Pulmonary artery endothelial cell (primary cell): ENCODE measurements at places on chromosomes 16 and 17. TPM values are rescaled to one million over a fixed set of nuclear protein-coding genes. Genes with fewer than 3 reads are reported as not detected.

Gene FOXJ1
- total RNA-seq, result not detected in 2 replicates

Gene LGALS9B
- not detected in 2 replicates for total RNA-seq

Gene NACA2
- total RNA-seq, result 0.18 TPM in 1 of 2 replicates, not detected in the other

Gene PMFBP1
- total RNA-seq, result 0.21 and 0.33 TPM in 2 replicates

Gene SKAP1
- total RNA-seq, result not detected in 2 replicates

Gene DOC2A
- total RNA-seq, result 0.26 and 0.49 TPM in 2 replicates

Gene SCGB1C2
- not detected in 2 replicates for total RNA-seq

Gene NFATC2IP
- total RNA-seq, result 20.5 and 27.5 TPM in 2 replicates

Gene SRL
- 0.07 and 0.11 TPM in 2 replicates for total RNA-seq

Gene RASD1
- 9.2 and 14.7 TPM in 2 replicates for total RNA-seq

DNA sequence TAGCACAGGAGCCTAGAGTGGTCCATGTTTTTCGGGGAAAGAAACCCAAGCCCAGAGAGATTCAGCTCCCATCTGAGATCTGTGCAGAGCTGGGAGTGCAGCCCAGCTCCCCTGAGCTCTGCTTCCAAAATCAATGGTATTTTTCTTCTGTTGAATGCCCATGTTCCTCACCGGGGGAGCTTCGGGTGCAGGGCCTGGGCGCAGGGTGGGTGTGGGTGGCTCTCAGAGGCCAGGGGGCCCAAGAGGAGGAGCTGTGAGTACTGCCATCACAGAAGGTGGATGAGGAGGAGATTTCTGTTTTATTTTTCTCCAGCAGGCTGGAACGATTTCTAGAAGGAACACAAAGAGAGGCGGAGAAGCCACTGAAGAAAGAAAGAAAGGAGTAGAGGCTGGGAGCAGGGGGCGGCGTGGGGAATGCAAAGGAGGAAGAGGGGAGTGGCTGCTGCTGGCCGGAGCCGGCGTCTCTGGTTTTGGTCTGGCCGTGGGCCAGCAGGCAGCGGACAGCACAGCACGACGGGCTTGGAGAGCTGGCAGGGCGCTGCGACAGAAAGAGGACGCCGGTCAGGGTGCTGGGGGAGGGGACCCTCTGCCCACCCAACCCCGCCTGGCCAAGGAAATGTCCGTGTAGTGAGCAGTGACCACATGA lies 76.2 kb upstream of the KSR1 start:
- DNase-seq, result no peak

DNA sequence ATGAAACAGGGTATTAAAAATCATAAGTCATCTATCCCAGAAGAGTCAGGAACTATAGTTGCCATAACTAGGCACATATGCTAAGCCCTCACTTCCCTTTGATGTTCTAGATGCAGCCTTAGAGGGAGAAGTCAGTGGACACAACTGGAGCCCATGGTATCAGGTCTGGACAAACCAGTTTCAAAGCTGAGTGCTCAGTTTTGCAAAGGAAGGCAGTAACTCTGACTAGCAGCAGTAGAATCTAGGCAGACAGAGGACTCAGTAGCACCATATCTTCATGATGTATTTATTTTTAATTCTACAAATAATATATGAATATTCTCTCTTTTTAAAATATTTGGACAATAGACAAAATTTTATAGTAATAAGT lies 11.7 kb upstream of the FAM20A start:
- no peak for DNase-seq

GRCh38 chr17:33962857-33963655 lies 292.0 kb upstream of the CCL2 start:
- DNase-seq, result no peak

- DNase-seq, result no peak
Observed at GRCh38 chr17:35416659-35417058, 15.6 kb downstream of the SLFN12 start.

DNA sequence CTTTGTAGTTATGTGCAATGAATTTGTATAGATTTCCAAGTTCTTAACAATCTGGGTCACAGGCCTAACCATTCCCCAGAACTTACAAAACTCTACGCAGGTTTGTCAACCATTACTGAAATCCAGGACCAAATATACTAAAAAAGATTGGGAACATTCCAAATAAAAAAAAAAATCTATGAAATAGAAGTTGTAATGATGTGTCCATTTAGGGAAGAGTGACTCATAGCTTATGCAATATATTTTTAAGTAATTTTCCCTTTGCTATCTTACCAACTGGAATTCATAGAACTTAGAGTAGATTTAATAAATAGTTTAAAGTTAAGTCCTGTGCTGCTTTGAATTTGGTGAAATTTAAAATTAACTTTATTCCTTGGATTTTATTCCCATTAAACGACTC lies 393.2 kb downstream of the PMP22 start:
- no peak for DNase-seq

DNA sequence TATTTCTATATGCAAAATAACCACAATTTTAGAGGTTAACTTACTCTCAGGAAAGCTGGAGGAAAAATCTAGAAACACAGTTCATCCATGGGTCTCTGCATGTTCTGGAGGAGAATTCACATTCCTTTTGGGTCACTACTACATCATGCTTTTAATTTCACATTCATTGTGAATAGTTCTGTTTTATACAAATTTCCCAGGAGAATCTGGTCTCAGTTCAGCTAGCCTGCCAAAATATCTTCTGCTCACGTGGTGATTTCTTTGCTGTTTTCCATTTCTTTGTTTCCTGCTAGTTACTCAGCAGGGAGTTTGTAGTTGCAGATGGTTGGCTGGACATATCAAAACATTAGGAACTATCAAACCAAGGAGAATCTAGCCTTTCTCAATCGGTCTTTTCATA lies at the start of gene ABCA9:
Gene ABCA9 (minus strand): TSS at position 106 of the 400 bp plus-strand sequence. CDS start 9,801 bp downstream, outside the sequence.
- peak; percentile 50 for DNase-seq

- no peak for DNase-seq
Observed at GRCh38 chr16:23342083-23342640, 40.1 kb downstream of the SCNN1B start.

GRCh38 chr16:25542306-25542705 lies 149.5 kb upstream of the HS3ST4 start:
- no peak for DNase-seq

GRCh38 chr16:87246269-87247065 lies 70.7 kb downstream of the C16orf95 start:
- DNase-seq, result no peak

DNA sequence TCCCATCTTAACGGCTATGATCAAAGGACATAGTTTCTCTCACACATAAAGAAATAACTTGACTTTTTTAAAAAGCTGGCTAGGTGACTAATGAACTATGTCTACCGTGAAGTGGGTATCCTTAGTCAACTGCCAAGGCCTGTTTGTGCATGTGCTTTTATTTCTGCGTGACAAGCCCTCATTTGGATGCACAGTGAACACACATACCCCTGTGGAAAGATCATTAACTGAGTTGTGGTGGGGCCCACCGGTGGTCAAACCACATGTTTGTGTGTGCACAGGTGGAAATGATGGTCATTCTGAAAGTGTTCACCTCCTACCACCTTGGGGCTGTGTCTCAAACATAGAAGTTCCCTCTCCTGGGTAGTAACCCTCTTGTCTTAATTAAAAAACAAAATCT lies 256.1 kb upstream of the SALL1 start:
- no peak for DNase-seq

GRCh38 chr16:24975428-24975889 lies 39.7 kb downstream of the ARHGAP17 start:
- DNase-seq, result no peak

- no peak for DNase-seq
Observed at GRCh38 chr17:14886200-14886739, 378.9 kb downstream of the PMP22 start.

- DNase-seq, result no peak
Observed at GRCh38 chr17:75551266-75551665, 25.8 kb downstream of the LLGL2 start.

GRCh38 chr17:1755252-1755826 lies 6.5 kb upstream of the SERPINF1 start:
- DNase-seq, result no peak

DNA sequence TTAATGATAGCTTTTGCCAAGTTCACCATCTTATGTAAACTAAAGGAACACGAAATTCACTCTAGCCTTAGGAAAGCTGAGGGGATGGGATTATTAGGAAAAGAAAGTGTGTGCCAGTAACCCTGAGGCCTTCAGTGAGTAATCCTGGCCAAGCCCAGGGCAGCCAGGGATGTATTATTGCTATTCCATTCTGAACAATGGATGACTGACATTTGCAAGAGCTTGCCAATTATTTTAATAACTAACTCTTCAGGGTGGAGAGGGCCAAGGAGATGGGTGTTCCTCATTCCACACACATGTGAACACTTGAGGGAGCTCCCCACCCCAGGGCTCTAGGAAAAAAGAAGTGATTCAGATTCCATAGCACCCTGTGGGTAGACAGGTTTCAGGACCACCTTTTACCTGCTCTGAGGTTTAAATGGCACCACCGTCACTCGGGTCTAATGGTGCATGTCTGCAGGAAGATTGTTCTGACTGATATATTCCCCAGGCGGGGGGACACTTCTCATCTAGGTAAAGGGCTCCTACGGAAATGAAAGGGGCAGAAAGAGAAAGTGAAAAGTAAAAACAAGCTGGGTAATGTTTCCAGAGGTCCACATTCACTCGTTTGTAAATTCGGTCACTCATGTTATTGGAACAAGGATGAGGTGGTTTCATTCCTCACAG lies 41.5 kb downstream of the TK2 start:
- DNase-seq, result no peak

- DNase-seq, result no peak
Observed at GRCh38 chr17:51730303-51731050, 428.0 kb downstream of the CA10 start.

DNA sequence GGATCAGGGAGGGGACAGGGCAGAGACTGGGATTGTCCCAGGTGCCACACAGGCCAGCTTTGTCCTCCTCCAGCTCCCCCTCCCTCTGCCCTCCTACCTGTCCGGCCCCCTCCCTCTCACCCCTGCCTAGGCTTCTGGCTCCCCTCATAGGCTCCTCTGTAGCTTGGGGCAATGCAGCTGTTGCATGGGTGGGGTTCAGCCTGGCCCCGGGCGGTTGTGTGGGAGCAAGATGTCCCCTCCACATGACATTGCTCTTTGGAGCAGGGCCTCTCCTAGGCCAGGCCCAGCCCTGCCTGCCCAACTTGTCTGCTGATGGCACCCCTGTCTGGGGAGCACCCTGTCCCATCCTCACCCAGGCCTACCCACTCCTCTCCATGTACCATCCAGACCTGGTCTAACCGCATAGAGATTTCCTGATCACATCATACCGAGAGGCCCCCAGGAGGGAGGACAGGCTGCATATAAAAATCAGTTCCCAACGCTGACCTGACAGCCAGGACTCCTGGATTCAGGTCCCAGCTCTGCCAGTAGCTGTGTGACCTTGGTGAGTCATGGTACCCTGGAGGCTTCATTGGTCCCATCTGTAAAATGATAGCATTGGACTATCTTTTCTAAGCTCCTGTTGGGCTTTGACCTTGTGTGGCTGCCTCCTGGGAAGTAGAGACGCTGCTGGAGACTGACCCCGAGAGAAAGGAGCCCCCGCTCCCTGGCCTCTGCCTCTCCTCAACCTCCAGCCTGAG lies 48.8 kb upstream of the DLX4 start:
- no peak for DNase-seq

DNA sequence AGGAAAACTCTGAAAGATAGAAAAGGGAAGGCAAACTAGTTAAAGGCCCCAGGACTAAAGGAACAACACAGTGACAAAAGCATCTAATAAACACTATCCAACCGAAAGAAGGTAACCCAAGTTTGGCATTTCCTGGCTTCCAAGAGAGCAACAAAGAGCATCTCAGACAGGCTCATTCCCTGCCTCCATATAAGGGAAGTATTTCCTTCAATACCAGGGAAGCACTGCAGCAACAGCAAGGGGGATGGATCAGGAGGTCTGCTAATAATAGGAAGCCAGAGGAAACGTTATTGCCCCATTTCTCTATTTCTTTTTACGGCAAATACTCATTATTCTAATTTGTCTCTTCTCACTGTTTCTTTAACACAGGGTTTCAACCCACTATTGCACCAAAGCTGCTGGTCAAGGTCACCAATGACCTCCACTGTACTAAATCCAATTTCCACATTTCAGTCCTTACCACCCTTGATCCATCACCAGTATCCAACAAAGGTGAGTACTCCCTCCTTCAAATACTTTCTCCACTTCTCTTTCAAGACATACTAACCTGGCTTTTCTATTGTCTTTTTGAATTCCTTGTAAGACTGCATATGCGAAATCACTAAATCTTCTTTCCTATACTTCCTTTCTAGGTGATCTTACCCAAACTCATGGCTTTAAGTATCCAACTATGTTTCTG lies 86.1 kb downstream of the KANSL1 start:
- DNase-seq, result no peak

DNA sequence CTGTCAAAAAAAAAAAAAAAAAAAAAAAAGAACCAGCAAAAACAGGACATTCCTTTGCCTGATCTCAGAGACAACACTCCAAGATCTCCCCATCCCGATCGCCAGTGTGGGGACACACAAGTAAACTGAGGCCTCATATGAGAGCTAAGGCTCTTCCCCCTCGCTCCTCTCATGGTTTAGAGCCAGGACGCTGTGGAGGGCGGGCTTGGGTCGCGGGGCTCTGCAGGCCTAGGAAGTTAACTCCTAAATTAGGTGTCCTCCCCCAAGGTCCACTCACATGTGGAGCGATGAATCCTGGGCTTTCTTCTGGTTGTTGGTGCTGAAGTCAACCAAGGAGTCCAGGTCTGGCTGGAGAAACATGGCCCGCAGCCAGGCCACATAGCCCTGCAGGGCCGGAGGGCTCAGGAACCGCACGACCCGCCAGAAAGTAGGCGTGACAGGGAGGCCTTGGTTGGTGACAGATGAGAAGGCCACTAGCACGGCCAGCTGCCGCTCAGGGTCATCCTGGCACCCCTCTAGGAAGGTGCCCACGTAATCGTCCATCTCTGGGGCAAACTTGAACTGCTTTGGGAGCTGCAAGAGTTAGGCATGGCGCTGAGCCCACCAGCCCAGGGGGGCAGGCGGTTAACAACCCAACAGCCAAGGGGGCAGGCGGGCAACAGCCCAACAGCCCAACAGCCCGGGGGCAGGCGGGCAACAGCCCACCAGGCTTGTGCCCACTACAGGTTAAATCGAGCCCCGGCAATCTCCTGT lies 5.2 kb downstream of the MYBBP1A start:
- DNase-seq, result no peak

DNA sequence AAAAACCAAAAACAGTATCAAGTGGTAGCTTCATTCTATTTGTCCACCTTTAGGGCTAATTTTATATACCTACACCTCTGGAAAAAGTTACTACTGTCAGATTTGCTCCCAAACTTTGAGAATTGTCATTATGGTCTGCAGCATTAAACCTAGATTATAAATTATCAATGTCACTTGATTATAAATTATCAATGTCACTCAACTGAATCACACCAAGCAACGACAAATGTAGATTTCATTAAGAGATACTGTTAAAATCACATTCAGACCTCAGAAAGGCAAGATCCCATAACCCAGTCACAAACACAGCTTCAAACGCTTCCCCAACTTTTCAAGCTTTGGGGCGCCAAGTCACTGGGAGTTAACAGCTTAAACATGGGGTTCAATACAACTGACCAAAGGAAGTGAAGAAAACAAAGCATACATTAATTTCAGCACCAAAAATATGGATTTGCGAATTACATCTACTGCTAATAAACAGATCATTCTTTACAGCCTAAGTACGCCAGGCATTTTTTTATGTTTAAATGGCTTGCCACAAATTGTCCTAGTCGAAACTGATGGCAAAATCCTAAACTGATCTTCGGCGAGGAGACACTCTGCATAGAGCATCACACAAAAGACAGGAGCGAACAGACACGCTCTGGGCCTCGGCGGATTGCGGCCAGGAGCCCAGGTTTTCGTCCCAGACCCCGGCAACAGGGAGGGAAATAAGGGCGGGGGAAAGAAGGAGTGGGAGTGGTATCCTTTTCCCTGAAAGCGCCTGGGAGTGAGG lies 981 bp downstream of the GLG1 start:
- no peak for DNase-seq
